Fibroblast of skin of right biceps (primary cell): ENCODE measurements at places on chromosomes 3 and 15.

GRCh38 chr3:45692866-45693265, 3.7 kb downstream of the SACM1L start:
- no peak for DNase-seq

DNA sequence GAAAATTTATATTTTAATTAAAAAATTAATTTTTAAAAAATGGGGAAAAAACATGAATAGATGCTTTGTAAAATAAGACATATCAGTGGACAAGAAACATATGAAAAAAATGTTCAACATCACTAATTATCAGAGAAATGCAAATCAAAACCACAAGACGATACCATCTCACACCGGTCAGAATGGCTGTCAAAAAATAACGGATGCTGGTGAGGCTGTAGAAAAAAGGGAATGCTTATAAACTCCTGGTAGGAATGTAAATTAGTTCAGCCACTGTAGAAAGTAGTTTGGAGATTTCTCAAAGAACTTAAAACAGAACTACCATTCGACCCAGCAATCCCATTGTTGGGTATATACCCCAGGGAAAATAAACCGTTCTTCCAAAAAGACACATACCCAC, 93.8 kb downstream of the XRN1 start:
- DNase-seq = no peak

DNA sequence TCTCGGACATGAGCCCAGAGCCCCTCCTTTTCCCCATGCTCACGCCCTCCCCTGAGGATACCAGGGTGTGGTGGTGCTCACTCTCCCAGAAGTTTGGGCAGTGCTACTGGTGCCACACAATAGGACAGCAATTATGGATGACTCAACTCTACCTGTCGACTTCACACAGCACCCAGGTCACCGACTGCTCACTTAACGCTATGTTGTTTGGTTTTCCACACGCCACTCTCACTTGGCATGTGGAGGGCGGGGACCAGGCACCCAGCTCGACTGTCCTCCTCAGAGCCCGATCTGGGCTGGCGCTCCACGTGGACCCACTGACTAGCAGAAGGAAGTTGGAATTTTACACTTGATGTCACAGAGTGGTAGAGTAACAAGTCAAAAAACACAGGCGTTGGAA, 30.9 kb downstream of the STIMATE start:
- no peak for DNase-seq

DNA sequence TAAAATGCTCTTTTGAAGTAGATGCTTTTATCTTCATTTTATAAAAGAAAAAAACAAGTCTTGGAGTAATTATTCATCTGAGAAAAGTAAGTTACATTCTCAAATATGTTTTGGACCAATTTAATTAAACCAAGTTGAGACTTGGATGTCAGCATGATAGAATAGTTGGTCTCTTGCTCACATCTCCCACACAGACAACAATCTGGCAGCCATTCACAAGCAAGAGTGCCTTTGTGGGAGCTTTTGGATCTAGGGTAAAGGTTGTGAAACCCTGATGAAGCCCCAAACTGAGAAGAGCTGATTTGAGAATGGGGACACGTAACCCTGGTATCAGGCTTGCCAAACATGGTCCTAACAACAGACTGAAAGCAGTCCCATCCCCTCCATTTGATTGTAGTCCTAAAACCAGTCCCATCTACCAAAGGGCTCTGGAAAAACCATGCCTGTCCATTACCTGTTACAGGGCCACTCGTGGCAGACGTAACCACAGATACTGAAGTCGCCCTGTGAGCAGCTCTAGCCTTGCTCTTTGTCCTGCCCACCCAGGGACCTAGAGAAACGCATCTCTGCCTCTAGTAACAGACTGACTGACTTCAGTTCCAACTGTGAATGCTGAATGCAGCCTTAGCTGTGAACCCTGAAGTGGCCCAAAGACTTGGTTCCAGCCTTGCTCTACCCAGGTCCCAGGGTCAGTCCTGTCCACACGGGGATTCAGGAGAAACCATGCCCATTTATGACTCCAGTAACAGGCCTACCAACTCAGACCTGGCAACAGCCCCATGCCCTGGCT, 145.5 kb upstream of the SYNPR start:
- peak; percentile 56 for DNase-seq

DNA sequence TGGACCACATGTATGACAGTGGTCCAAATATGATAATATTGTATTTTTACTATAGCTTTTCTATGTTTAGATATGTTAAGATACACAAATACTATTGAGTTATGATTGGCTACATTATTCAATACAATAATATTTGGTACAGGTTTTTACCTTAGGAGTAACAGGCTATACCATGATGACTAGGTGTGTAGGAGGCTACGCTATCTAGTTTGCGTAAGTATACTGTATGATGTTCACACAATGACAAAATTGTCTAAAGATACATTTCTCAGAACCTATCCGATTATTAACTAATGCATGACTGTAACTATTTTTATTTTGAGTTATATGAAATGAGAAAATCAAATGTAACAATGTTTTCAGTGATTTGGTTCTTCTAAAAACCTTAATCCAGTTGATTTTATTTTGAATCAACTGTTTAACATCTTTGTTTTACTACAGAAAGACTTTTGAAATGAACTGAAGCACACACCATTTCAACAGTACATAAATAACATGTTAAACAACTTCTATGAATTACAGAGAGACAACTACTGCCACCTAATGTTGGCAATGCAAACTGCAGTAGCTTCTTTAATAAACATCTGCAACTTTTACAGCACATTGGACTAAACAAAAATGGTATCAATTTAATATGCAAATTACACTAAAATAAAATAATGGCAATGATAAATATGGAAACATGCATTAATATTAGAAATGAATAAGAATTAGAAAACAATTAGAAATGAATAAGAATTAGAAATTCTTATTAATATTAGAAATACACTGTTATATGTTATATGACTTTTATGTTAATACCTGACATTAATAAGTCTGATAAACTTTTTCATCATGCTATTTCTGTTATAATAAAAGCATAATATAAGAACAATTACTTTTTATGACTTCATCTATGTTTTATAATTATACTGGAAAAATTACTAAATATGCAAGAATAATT, 255.7 kb downstream of the MBNL1 start:
- peak; percentile 48 for DNase-seq
